Fibroblast of skin of left biceps (primary cell): ENCODE measurements at places on chromosomes 5 and 9.
A peak's percentile ranks its signal among the peaks of the same experiment; 100 is the strongest.

DNA sequence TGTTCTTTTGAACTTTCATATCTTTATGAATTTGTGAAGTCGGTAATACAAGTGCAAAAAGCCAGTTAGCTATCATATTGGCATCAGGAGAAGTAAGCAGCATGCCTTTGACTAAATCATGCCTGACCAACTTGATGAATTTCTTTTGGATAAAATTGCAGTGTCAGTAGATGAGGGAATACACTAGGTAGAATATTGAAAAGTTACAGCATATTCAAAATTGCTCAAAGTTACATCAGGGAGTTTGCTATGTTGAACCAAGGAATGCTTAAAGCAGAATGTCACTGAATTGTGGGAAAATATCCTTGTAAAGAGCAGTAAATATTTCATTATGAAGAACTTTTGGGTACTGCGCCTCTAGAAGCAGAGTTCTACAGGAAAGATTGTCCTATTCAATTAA is 87.1 kb upstream of the TLX3 start:
- DNase-seq, result peak; percentile 13

DNA sequence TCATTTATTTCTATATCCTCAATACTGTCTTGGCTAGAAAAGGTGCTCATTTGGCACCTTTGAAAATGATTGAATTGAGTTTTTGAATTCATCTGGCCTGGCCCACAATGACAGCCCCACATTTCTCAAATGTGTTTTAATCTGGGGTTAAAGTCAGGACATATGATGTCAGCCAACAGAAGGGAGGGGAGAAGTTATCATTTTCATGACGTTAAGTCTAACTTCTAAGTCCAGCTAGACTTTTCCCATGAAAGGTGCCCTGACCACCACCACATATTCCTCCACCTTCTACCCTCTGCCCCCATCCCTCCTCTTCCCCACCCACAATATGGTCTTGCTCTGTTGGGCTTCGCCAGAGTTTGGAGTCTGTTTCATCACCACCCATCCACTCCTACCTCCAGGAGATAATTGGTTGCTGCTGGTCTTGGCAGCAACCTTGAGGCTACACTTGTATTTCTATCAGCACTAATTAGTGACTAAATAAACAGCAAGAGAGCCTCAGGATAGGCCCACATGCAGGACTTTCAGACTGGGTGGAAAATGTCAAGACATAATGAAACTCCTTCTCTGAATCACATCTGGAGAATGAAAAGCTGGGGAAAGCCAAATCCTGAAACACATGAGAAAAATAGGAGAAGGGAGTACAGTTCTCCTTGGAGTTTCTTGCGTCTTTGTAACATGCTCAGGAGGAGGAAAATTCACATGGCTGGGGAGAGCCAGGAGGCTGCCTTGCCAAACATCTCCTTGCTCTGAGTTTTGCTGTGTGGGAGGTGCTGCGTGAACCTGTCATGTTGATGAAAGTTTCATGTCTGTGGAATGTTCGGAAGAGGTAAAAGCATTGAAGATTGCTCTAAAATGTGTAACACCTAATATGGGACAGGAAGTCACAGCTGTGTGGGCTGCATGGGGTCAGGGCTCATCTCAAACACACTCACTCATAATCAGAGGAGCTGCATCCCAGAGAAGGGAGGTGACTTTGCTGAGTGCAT is 544.7 kb upstream of the KLF4 start:
- DNase-seq, result no peak

DNA sequence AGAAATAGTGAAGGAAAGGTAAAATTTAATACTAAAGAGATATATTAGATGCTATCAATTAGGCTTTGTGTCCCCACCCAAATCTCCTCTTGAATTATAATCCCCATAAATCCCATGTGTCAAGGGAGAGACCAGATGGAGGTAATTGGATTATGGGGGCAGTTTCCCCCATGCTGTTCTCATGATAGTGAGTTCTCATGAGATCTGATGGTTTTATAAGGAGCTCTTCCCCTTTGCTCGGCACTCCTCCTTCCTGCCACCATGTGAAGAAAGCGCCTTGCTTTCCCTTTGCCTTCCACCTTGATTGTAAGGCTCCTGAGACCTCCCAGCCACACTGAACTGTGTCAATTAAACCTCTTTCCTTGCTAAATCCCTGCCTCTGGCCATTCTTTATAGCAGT is 697.0 kb upstream of the RGMB start:
- DNase-seq, result no peak

- DNase-seq, result no peak
Measured at GRCh38 chr5:95163079-95163478, 121.8 kb downstream of the MCTP1 start.

GRCh38 chr5:163497315-163497714 is 8.1 kb upstream of the MAT2B start:
- no peak for DNase-seq

DNA sequence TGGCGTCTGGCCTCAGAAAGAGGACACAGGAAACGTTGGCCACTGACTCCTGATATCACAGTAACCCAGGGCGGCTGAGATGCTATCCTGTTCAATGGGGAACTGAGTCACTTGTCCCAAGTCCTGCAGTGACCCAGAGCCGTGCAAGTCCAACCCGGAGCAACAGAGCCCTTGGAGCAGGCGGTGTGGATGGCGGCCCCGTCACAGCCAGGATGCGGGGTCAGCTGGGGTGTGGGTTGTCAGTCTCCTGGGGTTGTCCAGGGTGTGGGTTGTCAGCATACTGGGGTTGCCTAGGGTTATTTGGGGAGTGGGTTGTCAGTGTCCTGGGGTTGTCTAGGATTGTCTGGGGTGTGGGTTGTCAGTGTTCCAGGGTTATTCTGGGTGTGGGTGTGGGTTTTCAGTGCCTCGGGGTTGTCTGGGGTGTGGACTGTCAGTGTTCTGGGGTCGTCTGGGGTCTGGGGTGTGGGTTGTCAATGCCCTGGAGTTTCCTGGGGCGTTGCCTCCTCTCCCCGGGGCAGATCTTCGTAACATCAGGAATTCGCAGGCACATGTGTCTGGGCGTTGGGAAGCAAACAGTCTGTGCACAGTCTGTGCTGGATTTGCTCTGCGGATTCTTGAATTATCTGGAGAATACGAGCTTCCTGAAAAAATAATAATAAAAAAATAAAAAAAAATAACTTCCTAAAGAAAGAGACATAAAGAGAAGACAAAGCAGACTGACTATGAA is 257.5 kb downstream of the PARP8 start:
- no peak for DNase-seq
